ENCODE measurements at places on chromosomes 12 and 14.

DNA sequence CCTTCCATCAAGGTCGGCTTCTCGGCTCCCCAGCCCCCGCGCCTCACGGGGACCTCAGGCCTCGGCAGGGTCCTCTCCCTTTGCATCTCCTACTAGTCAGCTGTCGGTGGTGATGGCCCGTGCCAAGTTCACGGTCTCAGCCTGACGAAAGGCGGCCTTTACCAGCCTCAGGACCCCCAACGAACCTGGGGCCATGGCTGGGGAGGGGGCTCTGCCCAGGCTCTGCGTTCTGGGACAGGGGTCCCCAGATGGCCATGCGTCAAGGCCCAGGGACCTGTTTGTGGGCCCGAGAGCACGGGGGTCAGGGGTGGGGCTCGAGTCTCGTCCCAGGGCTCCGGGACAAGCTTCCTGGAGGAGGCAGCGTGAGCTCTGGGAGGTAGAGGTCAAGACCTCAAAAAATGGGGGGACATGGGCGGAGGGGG, 32.8 kb upstream of the DEGS2 start:
- H3K4me1 ChIP-seq = peaks cover 17% of the 10 kb centered on the region
- H3K4me3 ChIP-seq = peak overlapping the region; percentile 68
- peak overlapping the region; percentile 93 for H3K27ac ChIP-seq
- DNase-seq = no peak
- H3K27me3 ChIP-seq = no peaks in the 10 kb centered on the region

DNA sequence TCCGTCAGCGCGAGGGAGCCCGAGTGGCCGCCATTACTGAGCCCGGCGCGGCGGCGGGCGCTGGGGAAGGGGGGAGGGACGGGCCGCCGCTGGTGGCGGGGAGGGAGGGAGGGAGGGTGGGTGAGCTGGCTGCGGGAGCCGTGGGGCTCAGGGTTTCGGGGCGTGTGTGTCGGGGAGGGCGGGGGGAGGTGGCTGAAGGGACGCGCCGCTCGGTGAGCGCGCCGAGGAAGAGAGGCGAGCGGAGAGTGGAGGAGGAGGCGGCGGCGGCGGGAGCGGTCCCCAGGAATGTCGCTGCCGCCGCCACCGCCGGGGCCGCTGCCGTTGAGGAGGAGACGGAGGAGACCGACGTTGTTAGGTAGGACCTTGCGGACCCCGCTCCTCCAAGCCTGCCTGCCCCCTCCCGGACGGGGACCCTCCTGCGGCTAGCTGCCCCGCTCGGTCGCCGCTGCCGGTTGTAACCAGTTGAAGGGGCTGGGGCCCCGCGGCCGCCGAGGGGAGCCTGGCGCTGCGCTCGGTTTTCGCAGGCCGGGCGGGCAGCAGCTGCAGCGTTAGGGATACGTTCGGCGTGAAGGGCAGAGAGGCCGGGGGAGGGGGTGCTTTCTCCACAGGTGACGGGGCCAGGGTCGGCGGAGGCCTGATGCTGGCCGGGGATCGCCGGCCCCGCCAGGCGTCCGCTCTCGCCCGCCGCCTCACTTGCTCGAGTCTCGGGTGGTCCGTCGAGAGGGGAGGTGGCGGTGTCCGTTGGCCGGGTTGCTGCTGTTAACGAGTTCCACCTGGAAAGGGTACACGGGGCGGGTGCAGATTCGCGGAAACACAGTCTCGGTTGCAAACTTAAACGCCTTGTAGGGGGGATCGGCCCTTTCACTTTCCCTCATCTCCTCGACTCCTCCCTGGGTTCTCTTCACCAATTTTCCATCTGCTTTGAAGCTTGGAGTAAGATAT, at the start of gene ARHGAP5:
Gene ARHGAP5, plus strand, starts transcription at position 224 of the 942 bp plus-strand sequence. CDS start 13,366 bp downstream, outside the sequence.
- no peaks in the 10 kb centered on the region for H3K27me3 ChIP-seq
- H3K36me3 ChIP-seq = no peaks in the 10 kb centered on the region
- peak within 1 kb of the TSS; percentile 99 for H3K27ac ChIP-seq
- H3K4me1 ChIP-seq = peaks cover 45% of the 10 kb centered on the region
- H3K4me3 ChIP-seq = peak within 1 kb of the TSS; percentile 81
- DNase-seq = no peak

GRCh38 chr12:122203301-122204166, at the start of gene B3GNT4:
TSS of gene B3GNT4 (plus strand) at chr12:122203709. CDS start at chr12:122204619, 910 bp downstream.
- peaks cover 12% of the 10 kb centered on the region for H3K4me1 ChIP-seq
- peak within 1 kb of the TSS; percentile 79 for H3K4me3 ChIP-seq
- DNase-seq = no peak

- no peak overlapping the region for H3K27ac ChIP-seq
- no peak for DNase-seq
- H3K4me3 ChIP-seq = no peak overlapping the region
- no peaks in the 10 kb centered on the region for H3K4me1 ChIP-seq
- H3K27me3 ChIP-seq = no peaks in the 10 kb centered on the region
- no peaks in the 10 kb centered on the region for H3K36me3 ChIP-seq
Measured at GRCh38 chr12:93453633-93454032, 11.9 kb upstream of the UBE2N start.

GRCh38 chr14:98909251-98909944, 362.6 kb downstream of the BCL11B start:
- H3K4me1 ChIP-seq = no peaks in the 10 kb centered on the region
- no peaks in the 10 kb centered on the region for H3K27me3 ChIP-seq
- H3K27ac ChIP-seq = no peak overlapping the region

DNA sequence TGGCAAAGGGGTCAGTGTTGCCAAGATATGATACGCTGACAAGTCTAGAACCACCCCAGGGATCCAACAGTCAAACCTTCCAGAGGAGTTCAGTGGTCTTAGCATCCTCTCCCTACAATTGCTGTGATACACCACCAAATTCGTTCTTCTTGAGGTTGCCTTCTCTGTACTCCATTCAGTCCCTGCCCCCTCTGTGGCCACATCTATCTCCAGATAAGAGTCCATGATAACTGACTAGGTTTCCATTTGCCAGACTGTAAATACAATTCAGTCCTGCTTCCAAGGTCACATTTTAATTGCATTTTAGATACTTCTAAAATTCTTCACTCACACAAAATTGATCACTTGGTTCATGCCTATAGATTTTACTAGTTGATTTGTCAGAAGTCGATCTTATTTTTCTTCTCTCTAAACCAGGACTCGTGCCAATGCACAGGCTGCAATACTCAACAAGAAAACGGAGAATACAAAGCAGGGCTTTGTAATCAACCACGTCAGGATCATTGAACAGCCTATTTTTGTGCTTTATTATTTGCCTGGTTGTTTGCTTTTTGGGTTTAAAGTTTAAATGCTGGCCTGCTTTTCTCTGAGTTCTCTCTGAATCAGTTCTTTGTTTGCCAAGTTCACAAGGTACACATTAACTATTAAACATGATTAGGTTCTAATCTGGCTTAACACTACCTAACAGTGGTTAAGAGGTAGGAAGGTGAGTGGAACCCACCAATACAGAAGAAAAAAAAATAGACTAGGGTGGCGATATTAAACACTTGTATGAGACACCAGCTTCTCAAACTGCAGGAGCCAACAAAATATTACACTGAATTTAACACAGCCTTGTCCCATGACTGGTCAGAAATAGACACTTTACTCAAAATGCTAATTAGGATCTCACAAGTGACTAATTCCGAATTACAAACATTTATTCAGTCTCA, 5.3 kb upstream of the TSPAN8 start:
- peaks cover 14% of the 10 kb centered on the region for H3K4me1 ChIP-seq
- H3K36me3 ChIP-seq = no peaks in the 10 kb centered on the region
- H3K4me3 ChIP-seq = no peak overlapping the region

GRCh38 chr14:93954900-93955849, 21.2 kb downstream of the ASB2 start:
- peaks cover 39% of the 10 kb centered on the region for H3K36me3 ChIP-seq
- H3K27me3 ChIP-seq = no peaks in the 10 kb centered on the region
- peaks cover 55% of the 10 kb centered on the region for H3K4me1 ChIP-seq
- no peak for DNase-seq

DNA sequence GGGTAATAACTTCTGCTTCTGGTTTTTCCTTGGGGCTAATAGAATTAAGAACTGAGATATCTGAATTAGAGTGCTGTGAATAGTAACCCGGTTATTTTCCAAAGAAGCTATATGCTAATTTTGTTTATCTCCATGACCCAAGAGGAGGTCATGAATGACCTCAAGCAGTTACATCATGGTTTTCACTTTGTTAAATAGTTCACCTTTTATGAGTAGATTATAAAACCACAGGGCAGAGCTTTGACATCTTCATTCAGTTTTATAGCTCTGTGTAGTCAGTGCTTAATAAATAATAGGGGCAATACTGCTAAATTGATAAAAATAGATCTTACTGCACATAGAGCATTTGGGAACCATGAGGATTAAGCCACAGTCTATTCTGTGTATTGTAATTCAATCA, 462.2 kb downstream of the LRIG3 start:
- H3K27ac ChIP-seq = no peak overlapping the region
- H3K4me3 ChIP-seq = no peak overlapping the region
- no peak for DNase-seq
- no peaks in the 10 kb centered on the region for H3K4me1 ChIP-seq
- no peaks in the 10 kb centered on the region for H3K36me3 ChIP-seq
- no peaks in the 10 kb centered on the region for H3K27me3 ChIP-seq

GRCh38 chr12:7856516-7856915, 16.2 kb downstream of the SLC2A14 start:
- no peaks in the 10 kb centered on the region for H3K27me3 ChIP-seq
- DNase-seq = no peak
- H3K4me1 ChIP-seq = peaks cover 5% of the 10 kb centered on the region
- no peak overlapping the region for H3K27ac ChIP-seq

DNA sequence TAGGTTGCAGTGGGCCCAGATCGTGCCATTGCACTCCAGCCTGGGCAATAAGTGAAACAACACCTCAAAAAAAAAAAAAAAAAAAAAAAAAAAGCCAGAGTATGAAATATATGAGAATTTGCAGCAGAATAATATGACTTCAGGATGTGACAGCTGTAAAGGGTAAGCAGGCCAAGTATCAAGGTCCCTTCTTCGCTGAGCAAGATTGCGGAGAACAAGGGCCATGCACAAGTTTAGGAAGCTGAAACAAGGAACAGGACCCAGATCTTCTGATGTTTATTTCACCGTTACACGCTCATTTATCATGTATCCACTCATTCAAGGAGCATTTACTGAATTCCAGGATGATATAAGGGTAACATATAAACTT, 659 bp upstream of the FOXJ2 start:
- peak overlapping the region; percentile 99 for H3K27ac ChIP-seq
- H3K4me1 ChIP-seq = peaks cover 41% of the 10 kb centered on the region
- H3K36me3 ChIP-seq = no peaks in the 10 kb centered on the region

- peak overlapping the region; percentile 31 for H3K4me3 ChIP-seq
- no peaks in the 10 kb centered on the region for H3K27me3 ChIP-seq
- H3K27ac ChIP-seq = peak overlapping the region; percentile 90
- H3K4me1 ChIP-seq = peaks cover 68% of the 10 kb centered on the region
- no peaks in the 10 kb centered on the region for H3K36me3 ChIP-seq
Measured at GRCh38 chr12:104219908-104220404, 4.4 kb downstream of the TXNRD1 start.

DNA sequence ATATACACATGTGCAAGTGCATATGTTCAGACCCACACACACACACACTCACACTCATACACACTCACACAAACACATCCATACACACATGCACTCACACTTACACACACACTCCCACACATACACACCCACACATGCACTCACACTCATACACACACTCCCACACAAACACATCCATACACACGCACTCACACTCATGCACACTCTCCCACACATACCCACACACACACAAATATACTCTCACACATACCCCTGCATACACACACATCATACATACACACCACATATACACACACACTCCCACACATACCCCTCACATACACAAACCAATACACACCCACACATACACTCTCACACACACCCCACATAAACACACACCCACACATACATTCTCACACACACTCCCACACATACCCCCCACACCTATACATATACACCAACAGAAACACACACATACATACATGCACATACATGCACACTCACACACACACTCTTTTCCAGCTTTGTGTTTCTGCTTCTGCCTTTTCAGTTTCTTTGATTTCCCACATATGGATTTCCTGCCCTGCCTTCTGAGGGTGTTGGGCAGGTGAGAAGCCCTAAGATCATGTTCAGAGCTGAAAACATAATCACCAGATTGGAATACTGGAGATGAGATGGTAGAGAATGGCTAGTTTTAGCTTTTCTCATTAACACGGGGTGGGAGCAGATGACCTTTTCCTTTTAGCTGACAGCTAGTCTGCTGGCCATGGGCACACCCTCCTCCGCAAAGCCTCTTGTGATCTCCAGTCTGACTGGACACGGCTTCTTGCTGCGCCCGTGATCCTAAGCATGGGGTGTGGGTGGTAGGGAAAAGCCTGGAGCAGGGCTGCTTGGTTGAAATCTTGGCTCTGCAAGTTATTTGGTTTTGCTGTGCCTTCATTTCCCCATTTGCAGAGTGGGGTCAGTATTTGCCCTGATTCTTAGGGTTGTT, 214.0 kb downstream of the CHST11 start:
- no peak overlapping the region for H3K4me3 ChIP-seq
- no peaks in the 10 kb centered on the region for H3K36me3 ChIP-seq
- no peaks in the 10 kb centered on the region for H3K27me3 ChIP-seq
- peak overlapping the region; percentile 75 for H3K27ac ChIP-seq

DNA sequence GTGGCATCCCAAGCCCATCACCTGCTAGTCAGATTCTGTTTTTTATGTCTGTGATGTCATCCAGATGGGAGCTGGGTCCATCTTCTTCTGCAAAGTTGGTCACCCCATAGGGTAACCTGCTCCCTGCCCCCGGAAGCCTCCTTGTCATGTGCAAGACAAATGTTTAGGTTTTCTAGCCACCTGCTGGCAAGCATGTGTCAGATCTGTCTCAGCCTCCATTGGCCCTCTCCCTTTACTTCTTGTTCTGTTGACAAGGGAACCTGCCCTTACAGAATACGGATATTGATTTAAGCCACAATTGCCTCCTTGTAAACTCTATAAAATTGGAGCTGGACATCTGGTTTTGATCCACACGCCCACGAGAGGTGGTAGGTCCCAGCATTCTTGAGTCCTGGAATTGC, 7.5 kb downstream of the NTF3 start:
- no peak overlapping the region for H3K27ac ChIP-seq
- H3K4me3 ChIP-seq = no peak overlapping the region
- H3K36me3 ChIP-seq = no peaks in the 10 kb centered on the region
- no peaks in the 10 kb centered on the region for H3K27me3 ChIP-seq
- no peak for DNase-seq
- peaks cover 86% of the 10 kb centered on the region for H3K4me1 ChIP-seq

DNA sequence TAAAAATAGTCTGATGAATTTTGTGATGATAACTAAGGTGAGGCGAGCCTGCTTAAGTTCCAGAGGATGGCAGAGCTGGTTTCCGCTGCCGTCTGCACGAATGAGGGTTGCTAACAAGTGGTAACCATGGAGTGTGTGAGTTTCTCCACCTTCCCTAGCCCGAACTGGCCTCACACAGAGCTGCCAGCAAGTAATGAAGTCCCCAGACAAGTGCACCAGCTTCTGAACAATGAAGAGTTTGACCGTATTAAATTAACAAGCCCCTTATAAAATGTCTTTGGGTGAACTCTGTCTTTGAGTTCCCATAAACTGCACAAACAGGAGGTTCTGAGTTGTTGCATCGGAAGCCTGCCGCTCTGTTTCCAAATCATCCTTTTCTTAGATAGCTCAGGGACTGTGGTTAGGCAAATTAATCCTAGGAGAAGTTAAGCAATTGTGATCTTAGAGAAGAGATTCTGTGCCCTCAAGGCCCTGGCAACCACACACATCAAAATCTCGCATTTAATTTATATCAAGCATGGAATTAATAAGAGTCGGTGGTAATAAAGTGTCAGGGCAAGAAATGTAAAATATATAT, 274.1 kb upstream of the DAAM1 start:
- no peak for DNase-seq
- no peaks in the 10 kb centered on the region for H3K27me3 ChIP-seq
- no peak overlapping the region for H3K4me3 ChIP-seq
- no peaks in the 10 kb centered on the region for H3K36me3 ChIP-seq
- no peaks in the 10 kb centered on the region for H3K4me1 ChIP-seq

Measured in thoracic aorta (tissue), 2 donors.